ENCODE measurements at places on chromosomes 6 and 20.
A peak's percentile ranks its signal among the peaks of the same experiment; 100 is the strongest.

GRCh38 chr20:59087829-59088433 lies 45.3 kb upstream of the PRELID3B start:
- DNase-seq = no peak

DNA sequence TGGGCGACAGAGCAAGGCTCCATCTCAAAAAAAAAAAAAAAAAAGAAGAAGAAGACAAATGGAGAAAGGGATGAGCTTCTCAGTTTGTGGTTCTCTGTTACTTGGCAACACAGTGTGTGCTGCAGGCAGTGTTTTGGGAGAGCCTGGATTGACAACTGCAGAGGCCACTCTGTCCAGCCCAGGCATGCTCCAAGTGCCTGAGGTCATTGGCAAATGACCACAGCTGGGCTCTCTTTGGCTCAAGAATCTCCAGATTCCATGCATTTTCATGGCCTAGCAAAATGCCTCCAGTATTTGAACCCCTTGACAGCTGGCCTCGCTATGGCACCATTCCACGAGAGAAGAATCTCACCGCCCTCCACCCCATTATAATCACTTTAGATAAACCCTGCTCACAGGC lies 126.2 kb downstream of the ANKRD60 start:
- no peak for DNase-seq

DNA sequence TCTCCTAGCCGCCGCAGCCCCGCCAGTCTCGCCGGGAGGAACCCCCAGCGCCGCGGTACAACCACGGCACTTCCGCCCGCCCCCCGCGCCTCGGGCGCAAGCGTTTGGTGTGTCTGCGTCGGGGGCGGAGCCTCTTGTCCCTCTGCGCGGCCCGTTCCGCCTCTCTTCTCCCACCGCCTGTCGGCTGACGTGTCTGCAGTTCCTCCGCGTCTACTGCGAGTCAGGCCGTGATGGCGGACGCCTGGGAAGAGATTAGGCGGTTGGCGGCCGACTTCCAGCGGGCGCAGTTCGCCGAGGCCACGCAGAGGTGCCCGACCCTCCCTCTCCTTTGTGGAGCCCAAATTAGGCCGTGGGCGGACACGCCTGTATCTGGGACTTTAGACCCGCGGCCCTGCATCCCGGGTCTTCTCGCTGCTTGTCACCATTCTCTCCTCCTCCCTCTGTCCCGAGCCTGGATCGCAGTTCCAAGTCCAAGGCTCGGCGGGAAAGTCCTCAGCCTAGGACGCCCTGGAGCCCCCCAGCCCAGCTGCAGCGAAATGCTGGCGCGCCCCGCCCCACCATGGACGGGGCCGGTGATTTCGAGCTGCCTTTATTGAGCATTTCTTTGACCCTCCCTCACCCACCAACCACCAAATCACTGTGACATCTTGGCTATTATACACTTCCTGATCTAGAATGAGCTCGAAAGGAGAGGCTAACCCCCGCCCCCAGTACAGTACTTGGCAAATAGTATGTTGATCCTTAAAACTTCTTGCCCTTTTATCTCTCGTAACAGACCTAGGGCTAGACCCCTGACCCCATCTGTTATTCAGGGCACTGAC lies at the start of gene UFL1:
Gene UFL1 (plus strand): TSS at position 163 of the 821 bp plus-strand sequence. CDS start 68 bp downstream, at position 231.
- peak; percentile 68 for DNase-seq

GRCh38 chr6:112014483-112014882 lies 39.4 kb upstream of the CCN6 start:
- peak; percentile 58 for DNase-seq
